ENCODE measurements at places on chromosomes 5 and 9.

- DNase-seq: no peak
Measured at GRCh38 chr5:33146881-33147280, 293.9 kb upstream of the TARS1 start.

GRCh38 chr5:4159681-4160080, 564.0 kb downstream of the IRX1 start:
- DNase-seq: no peak

DNA sequence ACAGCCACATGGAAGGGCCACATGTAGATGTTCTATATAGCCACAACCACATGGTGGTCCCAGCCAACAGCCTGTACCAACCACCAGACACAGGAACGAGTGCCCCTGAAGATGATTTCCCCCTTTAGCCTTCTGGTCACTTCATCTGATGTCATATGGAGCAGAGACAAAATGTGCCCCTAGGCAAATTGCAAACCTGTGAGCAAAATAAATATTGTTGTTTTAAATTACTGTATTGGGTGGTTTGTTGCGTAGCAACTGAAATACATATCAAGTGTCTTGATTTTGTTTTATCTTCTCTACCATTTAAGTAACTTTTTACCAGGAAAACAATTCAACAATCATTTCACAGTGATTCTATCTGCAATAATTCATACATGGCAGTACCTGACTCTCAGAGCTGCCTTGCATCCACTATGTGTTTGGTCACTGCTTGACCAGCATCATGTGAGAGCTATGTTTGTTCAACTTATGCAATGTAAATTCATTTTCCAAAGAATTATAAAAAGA, 142.5 kb upstream of the VLDLR start:
- DNase-seq: no peak

GRCh38 chr5:147805030-147805454, 22.5 kb upstream of the JAKMIP2 start:
- DNase-seq: no peak

- no peak for DNase-seq
Measured at GRCh38 chr5:119315516-119315949, 40.3 kb upstream of the TNFAIP8 start.

DNA sequence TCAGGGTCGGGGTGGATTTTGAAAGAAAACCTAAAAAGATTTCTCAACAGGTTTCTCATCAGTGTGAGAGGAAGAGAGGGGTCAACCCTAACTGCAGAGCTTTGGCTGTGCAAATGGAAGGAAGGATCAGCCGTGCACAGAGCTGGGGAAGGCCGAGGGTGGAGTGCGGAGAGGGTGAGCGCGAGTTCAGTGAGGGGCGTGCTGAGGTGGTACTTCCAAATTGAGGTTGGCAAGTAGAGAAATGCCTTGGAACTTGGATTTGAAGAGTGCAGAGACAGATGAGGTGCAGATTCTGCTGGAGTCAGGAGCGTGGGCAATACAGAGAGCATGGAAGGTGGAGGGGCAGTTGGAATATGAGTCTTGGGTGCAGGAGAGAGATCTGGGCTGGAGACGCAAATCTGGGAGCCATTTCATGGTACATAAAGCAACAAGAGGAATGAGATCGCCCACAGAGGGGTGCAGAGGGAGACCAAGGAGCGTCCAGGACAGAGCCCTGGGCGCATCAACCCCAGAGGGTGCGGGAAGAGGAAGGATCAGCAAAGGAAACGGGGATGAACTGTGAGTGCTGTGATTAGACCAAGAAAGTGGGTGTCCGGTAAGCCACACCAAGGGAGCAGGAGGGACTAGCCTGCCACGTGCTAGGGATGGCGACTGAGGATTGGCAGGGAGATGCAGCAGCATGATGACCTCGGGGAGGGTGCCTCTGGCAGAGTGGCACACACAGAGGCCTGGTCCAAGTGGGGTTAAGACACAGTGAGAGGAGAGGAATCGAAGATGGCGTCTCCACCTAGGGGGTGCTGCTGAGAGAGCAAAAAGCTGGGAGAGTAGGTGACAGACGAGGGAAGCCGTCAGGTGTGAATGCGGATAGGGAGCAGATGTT, 105.8 kb downstream of the ADAMTS2 start:
- no peak for DNase-seq

DNA sequence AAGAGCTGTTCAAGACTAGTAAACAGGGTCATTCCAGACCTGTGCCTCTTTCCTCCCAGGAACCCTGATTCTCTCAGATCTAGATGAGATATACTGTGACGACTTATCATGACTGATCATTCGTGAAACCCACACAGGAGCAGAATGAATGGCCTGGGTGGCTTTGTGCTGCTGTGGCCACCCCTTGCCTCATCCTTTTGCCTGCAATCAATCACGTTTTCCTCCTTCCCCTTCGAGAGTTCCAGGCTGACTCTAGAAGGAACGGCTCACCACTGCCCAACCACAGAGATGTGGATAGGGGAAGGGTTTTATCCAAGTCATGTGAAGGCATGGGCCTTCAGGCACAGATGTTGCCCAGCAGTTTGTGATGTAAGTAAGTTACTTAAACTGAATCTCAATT, 5.8 kb downstream of the ANXA6 start:
- DNase-seq: no peak

GRCh38 chr5:138461343-138462125, 3.7 kb upstream of the EGR1 start:
- DNase-seq: no peak

DNA sequence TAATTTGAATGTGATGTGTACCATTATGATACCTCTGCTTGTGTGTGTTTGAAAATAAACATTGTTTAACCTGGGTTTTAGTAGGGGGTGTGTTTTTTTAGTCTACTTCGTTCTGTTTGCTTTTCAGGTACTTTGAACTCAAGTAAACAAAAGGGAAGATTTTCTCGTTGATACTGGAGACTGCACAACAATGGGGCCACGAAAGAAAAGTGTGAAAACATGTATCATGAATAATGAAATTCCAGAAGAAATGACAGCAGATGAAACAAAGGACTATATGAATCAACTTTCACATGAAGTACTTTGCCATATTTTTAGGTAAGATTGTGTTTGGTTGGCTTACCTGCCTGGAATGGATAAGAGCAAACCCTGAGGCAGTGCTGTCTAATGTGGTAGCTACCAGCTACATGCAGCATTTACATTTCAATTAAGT, 10.8 kb downstream of the FBXO38 start:
- no peak for DNase-seq

- DNase-seq: no peak
Measured at GRCh38 chr5:109927639-109928038, 237.9 kb downstream of the MAN2A1 start.

DNA sequence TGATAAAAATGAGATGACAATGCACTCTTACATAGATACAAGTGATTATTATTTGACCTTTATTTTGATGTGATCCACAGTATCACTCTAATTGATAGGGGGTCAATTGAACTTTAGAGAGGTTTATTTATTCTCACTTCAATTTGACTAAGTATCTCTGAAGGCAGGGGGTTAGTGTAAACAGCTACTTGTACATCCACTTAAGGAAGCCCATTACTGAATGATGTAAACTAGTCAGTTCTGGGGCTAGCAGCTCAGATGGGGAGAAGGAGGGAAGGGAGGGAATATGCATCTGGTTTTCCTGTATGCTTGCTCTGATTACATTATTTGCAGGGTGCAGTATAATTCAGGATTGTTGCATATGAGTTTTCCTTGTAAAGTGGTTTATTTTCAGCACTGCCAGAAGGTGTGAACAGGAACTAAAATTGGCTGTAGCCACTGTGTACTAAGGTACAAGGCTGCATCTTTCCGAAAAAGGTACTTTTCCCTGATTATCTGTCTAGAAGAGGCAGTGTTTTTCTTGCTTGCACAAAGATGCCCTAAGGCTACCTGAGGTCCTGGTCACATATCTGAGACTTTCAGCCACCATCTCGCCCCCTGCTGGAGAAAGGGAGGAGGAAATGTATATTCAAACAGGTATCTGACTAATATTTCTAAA, 51.2 kb downstream of the MRPS27 start:
- DNase-seq: peak; percentile 25

GRCh38 chr5:111972080-111972479, 215.1 kb upstream of the NREP start:
- DNase-seq: no peak

- no peak for DNase-seq
Measured at GRCh38 chr5:23234197-23234596, 273.2 kb upstream of the PRDM9 start.

- no peak for DNase-seq
Measured at GRCh38 chr9:110744715-110745384, 76.3 kb downstream of the MUSK start.

GRCh38 chr5:154697371-154697770, 57.8 kb upstream of the LARP1 start:
- no peak for DNase-seq

GRCh38 chr9:81592887-81593266, 96.5 kb downstream of the TLE1 start:
- DNase-seq: no peak

- no peak for DNase-seq
Measured at GRCh38 chr5:78527054-78527859, 121.3 kb downstream of the LHFPL2 start.
